ENCODE measurements at places on chromosomes 12 and 14.

- DNase-seq = no peak
Observed at GRCh38 chr12:131860472-131861260, 32.5 kb downstream of the MMP17 start.

- DNase-seq = no peak
Observed at GRCh38 chr12:118880720-118881493, 100.4 kb upstream of the SRRM4 start.

GRCh38 chr12:69247268-69248018 is 8.1 kb downstream of the CPSF6 start:
- no peak for DNase-seq

DNA sequence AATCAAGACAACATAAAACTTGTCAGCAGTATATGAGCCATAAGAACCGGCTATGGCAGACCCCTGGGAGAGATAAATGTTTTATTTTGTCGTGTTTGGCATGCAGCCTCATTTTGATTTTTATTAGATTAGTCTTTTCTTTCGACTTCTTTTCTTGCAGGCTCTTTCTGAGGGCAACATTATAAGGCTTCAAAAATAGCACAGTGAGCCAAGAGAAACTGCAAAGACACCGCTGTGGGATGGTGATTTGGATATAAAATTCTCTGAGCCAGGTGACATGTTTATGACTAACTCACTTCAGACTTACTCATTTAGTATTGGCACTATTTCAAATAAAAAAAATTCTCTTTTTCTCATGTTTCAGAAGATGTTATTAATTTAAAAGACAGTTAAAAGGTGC is 96.8 kb upstream of the PKP2 start:
- no peak for DNase-seq

- no peak for DNase-seq
Observed at GRCh38 chr12:4589941-4590340, 27.9 kb downstream of the DYRK4 start.

GRCh38 chr12:128867466-128867865 is 14.2 kb downstream of the GLT1D1 start:
- DNase-seq = no peak

- no peak for DNase-seq
Observed at GRCh38 chr12:7175493-7175892, 14.0 kb upstream of the PEX5 start.

DNA sequence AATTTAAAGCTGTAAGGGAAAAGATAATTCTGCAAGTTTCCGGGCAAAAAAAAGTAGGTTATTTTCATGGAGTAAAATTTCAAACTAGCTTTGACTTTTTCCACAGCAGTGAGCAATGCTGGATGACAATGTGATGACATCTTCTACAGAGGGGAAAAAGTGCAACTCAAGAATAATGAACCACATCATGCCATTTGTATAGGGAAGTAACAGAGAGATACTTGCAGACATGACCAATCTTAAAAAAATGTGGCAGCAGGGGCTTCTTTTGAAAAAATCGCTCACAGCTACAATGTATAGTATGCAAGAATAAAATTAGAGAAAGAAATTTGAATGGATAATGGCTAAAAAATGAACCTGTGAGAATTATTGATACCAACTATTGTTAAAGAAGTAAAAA is 115.5 kb downstream of the DHRS2 start:
- no peak for DNase-seq

DNA sequence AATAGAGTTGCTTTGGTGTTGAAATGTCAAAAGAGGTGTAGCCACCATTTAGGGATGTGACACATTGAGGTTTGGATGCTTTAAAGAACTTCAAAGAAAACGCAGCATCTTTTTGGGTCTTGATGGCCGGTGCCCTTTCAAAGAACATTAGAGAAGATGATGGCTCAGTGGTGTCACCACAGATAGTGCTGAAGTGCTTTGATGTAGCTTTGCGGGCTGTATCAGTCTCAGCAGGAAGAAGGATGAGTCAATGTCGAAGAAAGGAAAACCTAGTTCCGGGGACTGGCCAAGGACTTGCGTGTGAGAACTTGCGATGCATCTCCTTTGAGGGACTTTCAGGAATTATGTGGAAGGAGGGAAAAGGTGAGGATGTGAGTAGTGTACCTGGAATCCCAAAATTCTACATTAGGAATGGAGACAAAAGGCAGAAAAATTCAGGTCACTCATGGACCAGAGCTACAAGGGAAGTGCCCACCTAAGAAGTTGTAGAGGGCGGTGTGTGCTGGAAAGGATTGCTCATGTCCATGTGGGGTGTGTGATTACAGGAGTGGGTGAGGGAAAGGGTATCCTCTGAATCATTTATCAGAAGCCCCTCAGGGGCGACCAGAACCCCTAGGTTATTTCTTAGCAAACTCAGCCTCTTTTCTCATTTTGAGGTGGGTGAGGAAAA is 39.7 kb upstream of the GZMB start:
- DNase-seq = no peak

- DNase-seq = no peak
Observed at GRCh38 chr12:29961231-29961630, 177.5 kb upstream of the TMTC1 start.

GRCh38 chr12:72717036-72717435 is 444.9 kb downstream of the TRHDE start:
- no peak for DNase-seq

DNA sequence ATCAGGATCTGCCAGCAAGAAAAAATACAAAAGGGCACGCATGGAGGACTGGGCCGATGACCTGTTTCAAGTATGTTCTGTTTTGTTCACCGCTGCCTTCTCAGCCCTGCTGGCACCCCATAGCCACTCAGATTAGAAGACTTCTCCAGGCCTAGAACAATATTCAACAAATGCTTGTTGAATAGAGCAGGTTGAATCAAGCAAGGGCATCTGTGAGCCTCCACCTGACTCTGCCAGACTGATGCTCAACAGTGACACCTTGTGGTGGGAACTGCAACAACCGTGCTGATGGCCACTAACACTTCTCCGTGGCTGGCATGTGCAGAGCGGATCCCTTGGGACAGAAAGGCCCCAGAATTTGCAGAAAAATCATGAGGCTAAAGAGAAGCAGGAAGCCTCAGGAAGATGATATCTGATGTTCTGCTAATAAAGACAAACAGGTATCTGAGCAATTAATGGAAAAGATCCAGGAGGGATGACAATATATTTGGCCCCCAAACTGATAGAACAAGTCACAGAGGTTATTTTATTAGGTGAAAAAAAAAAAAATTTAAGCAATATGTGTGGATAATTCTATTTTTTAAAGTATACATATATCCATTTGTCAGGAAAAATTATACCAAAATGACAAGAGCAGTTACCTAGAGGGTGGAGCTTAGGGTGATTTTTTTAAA is 114.3 kb downstream of the KSR2 start:
- DNase-seq = no peak

GRCh38 chr12:93279565-93280412 is 97.9 kb upstream of the NUDT4 start:
- no peak for DNase-seq

DNA sequence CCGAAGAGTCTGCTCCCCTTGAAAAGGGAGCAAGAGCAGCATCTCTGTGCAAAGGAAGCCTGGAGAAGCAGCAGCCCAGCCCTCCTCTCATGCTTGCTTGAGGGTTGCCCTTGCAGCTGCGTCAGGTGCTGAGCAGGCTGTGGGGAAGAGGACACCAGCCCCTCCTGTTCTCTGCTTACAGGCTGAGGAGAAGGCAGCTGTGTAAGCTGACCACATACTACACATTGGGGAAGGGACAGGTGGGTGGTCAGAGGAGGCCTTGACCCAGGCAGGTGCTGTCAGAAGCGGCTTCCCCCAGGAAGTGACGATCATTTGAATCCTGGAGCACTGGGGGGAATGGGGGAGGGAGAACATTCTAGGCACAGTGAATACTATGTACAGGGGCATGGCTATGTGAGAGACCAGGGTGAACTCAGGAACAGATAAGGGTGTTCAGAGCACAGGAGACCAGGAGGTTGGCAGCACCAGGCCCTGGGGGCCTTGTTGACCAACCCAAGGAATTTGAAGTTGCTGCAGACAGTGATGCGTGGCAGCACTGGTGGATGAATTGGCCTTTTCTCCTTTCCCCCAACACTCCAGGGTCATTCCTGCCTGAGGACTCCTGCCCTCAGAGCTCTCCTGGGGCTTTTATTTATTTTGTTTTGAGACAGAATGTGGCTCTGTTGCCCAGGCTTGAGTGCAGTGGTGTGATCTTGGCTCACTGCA is 2.7 kb upstream of the KLC1 start:
- no peak for DNase-seq

GRCh38 chr12:39413836-39414771 is 28.8 kb downstream of the KIF21A start:
- DNase-seq = no peak

DNA sequence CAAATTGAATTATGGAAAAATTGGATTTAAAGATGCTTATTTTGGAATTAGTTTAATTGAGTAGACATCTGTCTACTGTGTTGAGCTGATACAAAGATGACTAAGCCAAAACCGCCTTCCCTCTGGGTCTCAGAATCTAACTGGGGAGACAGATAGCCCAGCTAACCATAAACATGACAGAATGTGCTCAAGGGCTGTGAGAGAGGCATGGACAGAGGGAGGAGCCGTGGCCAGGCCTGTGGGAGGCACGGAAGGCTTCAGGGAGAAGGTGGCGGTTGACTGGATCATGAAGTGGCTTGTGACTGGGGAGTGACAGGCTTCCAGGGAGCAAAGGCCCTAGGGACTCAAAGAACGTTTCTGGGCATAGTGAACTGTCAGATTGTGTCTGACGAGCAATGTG is 74.6 kb downstream of the DACT1 start:
- DNase-seq = no peak

DNA sequence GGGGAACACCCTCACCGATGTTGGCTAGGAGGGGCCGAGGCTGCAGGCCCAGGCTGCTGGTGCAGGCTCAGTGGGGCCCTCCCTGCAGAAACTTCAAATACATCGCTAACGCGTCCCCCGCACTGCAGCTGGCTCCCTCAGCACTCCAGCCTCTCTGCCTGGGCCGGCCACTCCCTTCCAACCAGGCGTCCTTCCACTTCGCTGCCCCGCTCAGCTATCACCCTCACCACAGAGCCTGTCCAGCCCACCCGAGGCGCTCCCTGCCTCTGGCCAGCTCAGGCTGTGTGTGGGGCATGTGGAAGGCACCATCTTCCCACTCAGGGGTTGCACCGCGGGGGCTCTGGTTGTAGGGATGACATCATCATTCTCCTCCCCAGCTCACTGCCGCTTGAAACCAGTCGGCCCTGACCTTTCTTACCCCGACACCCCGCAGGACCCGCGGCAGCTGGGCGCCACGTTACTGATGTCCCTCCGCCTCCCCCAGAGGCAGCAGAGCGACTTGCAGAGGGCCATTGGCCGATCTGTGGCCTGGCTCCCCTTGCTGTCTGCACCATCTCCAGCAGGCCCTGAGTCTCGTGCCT is 199.9 kb upstream of the RTL1 start:
- no peak for DNase-seq

All from NCI-H2081 treated with DMSO at 0.1 percent for 48 hours (cell line).